ENCODE measurements at places on chromosomes 13 and 19.

DNA sequence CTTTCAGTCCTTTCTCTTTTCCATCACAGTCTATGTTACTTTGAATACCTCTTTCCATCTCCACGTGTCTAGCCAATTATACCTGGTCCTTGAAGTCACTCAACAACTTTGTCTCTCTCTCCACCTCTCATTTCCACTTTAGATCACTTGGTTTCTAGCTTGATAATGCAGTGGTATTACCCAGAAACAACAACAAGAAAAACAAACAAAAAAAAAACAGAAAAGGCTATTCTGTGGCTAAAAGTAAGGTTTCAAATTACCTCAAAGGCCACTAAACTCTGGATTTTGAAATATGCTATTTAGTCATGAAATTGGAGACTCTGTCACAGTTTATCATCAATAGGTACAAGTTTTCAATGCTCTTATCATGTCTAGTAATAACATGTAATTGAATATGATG lies 184.8 kb downstream of the PCDH9 start:
- no peaks in the 10 kb centered on the region for H3K27me3 ChIP-seq
- no peaks in the 10 kb centered on the region for H3K4me1 ChIP-seq
- H3K27ac ChIP-seq: no peak overlapping the region
- no peak overlapping the region for H3K4me3 ChIP-seq
- H3K36me3 ChIP-seq: no peaks in the 10 kb centered on the region

GRCh38 chr19:2578391-2578890 lies 102.5 kb downstream of the GADD45B start:
- H3K27ac ChIP-seq: no peak overlapping the region
- H3K4me1 ChIP-seq: peaks cover 1% of the 10 kb centered on the region
- DNase-seq: no peak
- H3K36me3 ChIP-seq: no peaks in the 10 kb centered on the region
- no peaks in the 10 kb centered on the region for H3K27me3 ChIP-seq

GRCh38 chr19:28737021-28737895 lies 475.7 kb downstream of the UQCRFS1 start:
- H3K4me3 ChIP-seq: no peak overlapping the region
- H3K4me1 ChIP-seq: no peaks in the 10 kb centered on the region
- no peak overlapping the region for H3K27ac ChIP-seq
- no peaks in the 10 kb centered on the region for H3K36me3 ChIP-seq
- no peak for DNase-seq

- no peak for DNase-seq
- no peaks in the 10 kb centered on the region for H3K27me3 ChIP-seq
- H3K4me1 ChIP-seq: peaks cover 3% of the 10 kb centered on the region
- no peak overlapping the region for H3K4me3 ChIP-seq
- H3K27ac ChIP-seq: no peak overlapping the region
These were observed 59.2 kb downstream of the STK24 start for GRCh38 chr13:98517576-98518310.
